ENCODE measurements at places on chromosomes 16 and 17.

DNA sequence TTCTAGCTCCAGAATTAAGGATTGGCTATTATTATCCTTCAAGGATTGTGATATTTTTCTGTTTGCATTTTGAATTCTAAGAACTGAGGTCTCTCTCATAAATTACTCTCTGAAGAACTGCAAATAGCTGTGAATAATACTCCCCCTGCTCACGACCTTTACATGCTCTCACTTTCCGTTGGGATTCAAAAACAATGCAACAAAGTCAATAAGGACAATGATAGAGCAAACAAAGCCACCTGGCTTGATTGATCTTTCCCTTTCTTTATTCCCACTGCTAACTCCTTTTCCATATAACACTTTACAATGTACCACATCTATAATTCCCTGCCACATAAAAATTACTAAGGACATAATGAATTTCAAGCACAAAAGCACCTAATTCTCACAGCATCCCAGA lies 523.0 kb upstream of the CA10 start:
- no peak for DNase-seq

- no peak for DNase-seq
Observed at GRCh38 chr17:81902653-81903414, 796 bp downstream of the NPB start.

DNA sequence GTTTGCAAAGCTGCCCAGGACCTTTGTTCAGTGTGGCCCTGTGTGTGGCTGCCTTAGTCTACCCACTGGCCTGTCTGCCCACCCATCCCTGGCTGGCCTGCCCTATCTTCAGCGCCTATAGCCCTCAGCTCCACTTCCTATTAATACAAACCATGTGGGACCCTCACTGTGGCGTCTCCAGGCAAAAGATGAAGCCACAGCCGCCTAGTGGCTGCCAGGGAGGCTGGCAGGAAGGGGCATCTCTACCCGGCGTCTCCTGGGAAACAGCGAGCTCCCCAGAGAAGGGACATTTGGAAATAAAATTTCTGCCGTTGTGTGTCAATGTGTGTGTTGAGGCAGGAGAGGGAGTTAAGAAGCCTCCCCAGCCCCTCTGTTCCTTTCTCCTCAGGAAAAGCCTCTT lies 31.5 kb downstream of the NEUROD2 start:
- DNase-seq: peak; percentile 18

- no peak for DNase-seq
Observed at GRCh38 chr17:67411397-67411796, 34.3 kb downstream of the PITPNC1 start.

DNA sequence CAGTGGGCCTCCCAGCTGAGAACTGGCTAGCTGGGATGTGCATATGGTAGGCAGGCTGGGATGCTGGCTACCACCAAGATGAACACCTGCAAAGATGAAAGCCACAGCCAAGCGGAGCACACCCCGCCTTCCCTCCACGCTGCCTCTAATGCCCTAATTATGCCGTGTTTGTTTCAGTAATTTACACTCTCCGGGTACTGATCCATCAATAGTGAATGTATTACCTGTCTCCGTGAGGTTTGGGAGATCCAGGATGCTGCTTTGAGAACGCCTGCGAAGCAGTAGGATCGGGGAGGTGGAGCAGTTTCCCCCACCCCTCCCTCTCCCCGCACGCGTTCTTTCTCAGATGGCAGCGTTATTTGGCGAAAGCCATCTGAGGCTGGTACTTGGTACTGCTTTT lies 28.9 kb upstream of the GSE1 start:
- no peak for DNase-seq

DNA sequence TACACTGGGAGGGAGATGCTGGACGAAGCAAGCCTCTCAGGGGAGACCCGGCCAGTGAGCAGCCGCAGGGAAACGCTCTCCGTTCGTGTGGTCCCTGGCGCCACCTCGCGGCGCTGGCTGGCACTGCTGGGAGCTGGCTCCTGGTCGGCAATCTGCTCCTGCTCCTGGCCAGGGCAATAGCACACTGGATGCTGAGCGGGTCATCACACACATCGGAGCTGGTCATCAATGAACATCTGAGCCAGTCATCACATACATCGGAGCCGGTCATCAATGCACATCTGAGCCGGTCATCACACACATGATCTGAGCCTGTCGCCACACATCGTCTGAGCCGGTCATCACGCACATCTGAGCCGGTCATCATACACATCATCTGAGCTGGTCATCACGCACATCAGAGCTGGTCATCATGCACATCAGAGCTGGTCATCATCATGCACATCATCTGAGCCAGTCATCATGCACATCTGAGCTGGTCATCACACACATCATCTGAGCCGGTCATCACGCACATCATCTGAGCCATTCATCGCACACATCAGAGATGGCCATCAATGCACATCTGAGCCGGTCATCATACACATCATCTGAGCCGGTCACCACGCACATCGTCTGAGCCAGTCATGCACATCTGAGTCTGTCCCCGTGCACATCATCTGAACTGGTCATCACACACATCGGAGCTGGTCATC lies 217.3 kb downstream of the RBFOX3 start:
- DNase-seq: peak; percentile 71

- peak; percentile 75 for DNase-seq
Observed at GRCh38 chr16:29900102-29900887, at the start of gene ASPHD1. ASPHD1 (plus strand) TSS chr16:29900488; CDS start chr16:29900972, 484 bp downstream.

DNA sequence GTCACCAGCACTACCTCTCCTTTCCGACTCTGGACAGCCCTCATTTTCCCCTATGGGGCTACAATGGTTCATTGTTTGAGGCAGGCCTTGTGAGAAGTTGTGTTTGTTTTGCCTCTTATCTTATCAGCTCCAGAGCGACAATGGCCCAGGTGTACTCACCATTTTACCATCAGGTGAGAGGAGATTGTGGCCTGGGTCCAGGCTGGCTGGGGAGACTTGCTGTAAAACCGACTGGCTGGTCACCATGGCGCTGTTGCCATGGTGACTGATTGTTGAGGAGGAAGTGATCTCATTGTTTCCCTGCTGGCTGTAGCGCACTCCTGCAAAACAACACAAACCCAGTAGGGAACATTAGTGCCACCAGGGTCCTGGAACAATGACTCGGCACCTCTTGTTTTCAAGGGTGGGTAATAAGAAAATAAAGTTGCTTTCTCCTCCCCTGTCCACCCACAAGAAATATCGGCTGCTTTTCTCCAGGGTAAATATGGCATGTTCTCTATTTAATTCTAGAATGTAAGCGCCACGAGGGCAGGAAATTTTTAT lies 34.4 kb downstream of the HNF1B start:
- no peak for DNase-seq

DNA sequence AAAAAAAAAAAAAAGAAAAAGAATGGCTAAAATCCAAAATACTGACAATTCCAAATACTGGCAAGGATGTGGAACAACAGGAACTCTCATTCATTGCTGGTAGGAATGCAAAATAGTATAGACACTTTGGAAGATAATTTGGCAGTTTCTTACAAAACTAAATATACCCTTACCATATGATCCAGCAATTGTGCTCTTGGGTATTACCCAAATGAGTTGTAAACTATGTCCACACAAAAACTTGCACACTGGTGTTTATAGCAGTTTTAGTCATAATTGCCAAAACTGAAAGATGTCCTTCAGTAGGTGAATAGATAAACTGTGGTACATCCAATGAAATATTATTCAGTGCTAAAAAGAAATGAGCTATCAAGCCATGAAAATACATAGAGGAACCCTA lies 8.5 kb upstream of the MEIOC start:
- DNase-seq: no peak

DNA sequence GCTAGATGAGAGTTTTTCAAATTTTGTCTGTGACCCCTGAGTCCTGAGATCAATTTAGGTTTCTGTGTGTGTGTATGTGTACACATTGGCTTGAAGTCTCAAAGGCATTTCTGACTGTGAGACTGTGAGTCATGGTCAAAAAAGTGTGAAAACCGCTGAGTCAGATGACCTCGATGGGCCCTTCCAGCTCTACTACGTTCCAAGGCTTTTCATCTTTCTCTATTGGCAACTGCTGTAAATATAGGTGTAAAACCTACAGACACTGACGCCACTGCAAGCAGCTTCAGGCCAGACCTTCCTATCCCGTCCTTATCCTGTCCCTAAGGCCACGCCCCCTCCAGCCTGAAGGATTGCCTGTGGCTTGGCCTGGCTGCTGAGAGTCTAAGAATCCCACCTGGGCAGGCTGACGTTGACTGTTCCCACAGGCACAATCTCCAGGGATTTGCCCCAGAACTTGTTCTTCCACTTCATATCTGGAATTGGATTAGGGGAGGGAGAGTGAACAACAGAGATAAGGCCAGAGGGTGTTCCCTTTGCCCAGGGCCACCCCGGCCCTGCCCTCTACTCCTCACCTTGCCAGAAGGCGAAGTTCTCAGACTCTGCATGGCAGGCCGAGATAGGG lies 11.3 kb downstream of the OSBPL7 start:
- DNase-seq: no peak

DNA sequence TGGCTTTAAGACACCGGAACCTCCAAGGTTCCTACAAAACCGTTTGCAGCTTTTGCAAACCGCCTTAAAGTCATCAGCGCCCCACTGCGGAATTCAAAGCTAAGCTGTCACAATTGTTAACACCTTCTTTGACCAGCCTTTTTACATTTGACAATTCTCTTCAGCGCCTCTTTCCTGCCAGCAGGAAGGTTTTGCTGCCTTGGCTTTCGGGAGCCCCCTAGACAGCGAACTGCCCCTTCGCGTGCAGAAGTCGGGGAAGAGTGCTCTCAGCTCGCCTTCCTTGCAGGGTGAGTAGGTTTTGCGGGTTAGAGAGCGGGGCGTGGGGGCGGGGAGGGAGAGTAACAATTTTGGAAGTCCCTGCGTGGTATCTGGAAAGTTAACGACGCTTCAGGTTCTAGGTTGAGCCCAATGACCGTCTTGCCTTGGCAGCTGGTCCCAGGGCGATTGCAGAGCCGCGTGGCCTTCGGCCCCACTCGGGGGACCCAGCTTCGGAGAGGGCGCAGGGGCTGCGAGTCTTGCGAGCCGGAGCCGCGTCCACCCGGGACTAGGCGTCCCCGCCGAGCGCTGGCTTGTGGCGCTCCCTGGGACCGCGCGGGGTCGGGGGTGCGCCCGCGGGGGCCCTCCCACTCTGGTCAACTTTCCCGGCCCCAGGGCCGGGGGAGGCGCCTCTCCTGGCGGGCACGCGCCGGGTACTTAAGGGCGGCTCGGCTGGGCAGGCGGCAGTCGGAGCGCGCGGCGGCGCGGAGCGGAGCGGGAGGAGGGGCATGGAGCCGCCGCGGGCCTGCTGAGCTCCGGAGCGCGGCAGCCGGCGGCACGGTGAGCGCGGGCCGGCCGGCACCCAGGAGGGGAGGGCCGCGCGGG lies at the start of gene HAS3:
TSS of gene HAS3 (plus strand) at position 153 of the 861 bp plus-strand sequence. CDS start 3,743 bp downstream, outside the sequence.
- DNase-seq: peak; percentile 51

DNA sequence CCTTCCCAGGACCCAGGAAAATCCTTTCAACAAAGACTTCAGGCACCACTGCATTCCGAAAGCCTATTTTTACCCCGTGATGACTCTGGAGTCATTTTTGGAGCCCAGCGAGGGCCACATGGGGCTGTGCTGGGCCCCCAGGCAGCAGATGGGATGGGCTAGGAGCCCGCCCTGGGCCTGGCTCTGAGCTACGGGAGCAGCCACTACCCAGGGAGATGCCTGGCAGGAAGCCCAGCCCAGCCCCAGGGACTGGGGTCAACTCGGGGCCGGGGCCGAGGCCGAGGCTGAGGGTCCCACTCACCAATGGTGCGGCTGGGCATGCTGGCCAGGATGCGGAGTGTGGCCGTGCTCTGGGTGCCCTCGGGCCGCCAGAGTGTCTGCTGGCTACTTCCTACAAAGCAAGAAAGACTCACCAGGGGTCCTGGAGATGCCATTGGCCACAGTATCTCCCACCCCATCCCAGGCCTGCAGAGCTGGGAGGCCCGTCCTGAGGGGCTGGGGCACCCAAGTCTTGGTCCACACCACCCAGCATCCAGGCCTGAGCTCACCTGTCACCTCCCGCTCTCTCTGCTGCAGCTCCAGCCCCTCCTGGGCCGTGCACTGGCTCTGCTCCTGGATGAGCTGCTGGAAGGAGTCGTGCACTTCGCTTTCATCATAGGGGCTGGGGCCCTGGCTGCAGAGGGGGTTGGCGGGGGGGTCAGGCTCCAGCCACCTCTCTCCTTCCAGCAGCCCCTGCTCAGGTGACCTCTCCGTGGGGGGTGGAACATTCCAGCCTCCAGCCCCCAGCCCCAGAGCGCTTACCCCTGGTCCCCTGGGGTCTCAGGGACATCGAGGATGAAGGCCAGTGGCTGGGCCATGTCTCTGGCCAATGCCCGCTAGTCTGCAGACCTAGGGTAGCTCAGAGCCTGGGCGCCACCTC lies 2.3 kb downstream of the TMC6 start:
- no peak for DNase-seq

- DNase-seq: peak; percentile 20
Observed at GRCh38 chr17:40554646-40555295, 10.5 kb downstream of the CCR7 start.

DNA sequence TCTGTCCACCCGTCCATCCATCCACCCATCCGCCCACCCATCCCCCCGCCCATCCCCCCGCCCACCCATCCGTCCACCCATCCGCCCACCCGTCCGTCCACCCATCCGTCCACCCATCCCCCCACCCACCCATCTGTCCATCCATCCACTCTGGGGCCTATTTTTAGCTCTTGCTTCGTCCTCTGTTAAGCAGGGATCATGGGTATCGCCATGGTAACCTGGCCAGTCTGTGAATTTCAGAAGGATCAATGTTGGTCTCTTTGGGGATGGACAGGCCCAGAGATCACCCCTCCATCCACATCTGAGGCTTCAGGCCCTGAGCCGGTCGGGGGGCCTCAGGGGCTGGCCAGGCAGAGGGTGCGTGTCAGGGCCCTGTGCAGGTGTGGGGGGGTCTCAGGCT lies 15.2 kb upstream of the DPEP1 start:
- no peak for DNase-seq

- peak; percentile 77 for DNase-seq
Observed at GRCh38 chr16:88533932-88534637, 36.1 kb upstream of the ZC3H18 start.

GRCh38 chr16:70743791-70744190 lies 57.2 kb downstream of the VAC14 start:
- DNase-seq: no peak

DNA sequence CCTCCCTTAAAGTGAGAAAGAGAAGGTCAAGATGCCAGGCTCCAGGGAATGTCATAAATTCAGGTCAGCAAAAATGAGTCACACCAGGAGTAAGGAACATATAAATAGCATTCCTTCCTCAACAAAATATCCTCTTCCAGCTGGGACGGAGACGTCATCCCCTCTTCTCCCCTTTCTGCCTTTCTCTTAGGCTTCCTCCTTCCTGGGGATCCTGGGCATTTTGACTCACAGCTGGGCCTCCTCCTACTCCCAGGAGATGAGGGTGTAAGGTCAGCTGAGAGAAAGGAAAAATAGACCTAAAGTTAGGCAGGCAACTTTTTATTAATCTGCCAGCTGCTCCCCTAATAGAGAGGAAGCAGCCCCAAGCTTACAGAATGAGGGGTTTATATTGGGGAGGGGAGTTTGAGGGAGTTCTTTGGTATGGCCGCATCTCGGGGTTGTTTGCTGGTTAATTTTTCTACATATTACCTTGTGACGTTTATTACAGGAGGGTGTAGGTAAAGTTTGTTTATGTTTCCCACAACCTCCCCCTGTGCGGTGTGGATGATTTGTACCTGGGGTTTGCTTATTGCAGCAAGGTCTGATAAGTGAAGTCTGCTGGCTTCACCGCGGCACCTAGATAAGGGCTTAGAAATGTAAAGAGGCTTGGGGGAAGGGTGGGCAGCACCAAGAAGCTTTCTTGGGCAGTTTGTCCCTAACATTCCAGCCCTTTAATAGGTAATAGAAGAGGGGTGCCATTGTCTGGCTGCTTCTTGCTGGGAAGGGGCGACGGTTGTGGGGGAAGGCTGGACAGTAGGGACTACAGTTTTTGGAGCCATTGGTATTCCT lies 7.1 kb upstream of the ZNF747 start:
- no peak for DNase-seq

GRCh38 chr17:14474591-14474990 lies 173.7 kb downstream of the HS3ST3B1 start:
- DNase-seq: no peak

GRCh38 chr17:39082482-39082881 lies 69.0 kb downstream of the PLXDC1 start:
- no peak for DNase-seq

All from DND-41 (cell line).